ENCODE measurements at places on chromosomes 1 and 21.

DNA sequence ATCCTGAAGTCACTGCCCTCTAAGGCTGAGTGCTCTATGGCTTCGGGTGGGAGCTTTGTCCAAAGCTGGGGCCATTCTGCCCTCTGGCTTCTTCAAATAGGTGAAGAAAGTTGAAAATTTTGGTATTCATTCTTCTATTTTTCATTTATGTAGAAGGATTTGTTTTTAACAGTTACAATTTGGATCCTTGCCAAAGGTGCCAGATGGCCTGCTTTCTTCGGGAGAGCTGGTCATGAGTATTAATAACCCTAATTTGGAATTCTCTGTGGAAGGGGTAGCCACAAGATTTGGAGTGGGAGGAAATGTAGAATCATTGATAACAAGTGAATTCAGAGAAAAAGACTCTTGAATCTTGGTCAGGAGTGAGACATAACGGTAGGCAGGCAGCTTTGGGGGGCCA lies 370.4 kb upstream of the ST6GALNAC5 start:
- DNase-seq, result no peak

DNA sequence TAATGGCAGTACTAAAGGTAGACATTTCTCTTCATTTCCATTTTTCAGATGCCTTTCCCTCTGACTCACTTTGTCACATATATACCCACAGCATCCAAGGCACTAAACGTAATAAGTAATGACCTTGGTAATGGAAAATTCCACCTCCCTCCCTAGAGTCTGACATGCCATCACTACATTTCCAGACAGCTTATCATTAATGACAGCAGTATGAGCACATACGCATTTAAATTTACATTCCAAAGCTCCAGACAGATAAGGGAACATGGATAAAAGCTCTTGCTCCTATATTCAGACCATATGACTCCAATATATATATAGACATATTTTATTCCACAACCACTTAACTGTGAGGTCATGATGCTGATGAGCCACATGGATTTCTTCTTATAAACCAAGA lies 191.7 kb upstream of the GORAB start:
- DNase-seq, result no peak

DNA sequence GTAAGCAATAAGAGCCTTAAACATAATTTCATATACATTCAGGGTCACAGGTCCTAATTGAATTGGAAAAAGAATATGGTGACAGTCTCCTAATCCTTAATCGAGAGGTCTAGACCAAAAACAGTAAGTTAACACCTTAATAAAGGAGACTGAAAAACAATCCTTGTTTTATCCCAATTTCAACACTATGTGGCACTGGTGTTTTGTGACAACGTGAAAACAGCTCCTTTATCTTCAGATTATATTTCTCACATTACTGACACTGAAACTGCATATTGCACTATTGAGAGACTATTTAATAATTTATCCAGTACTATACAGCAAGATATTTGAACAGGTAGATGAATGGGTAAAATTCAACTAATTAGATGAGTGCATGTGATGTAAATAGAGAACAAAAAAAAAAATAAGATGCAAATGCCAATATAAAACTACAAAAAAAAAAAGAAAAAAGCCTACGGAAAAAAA lies 34.1 kb downstream of the TP53BP2 start:
- no peak for DNase-seq

DNA sequence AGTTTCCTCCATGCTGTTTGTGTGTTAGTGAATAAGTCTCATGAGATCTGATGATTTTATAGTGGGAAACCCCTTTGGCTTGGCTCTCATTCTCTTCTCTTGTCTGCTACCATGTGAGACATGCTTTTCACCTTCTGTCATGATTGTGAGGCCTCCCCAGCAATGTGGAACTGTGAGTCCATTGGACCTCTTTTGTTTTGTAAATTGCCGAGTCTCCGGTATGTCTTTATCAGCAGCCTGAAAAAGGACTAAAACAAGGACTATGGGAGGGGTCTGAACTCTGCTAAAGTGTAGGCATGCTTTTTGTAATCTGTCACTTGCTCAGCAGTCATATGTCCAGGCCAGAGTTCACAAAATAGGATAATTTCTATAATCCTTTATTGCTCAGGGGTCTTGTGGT lies 164.0 kb upstream of the SNX7 start:
- DNase-seq, result no peak

DNA sequence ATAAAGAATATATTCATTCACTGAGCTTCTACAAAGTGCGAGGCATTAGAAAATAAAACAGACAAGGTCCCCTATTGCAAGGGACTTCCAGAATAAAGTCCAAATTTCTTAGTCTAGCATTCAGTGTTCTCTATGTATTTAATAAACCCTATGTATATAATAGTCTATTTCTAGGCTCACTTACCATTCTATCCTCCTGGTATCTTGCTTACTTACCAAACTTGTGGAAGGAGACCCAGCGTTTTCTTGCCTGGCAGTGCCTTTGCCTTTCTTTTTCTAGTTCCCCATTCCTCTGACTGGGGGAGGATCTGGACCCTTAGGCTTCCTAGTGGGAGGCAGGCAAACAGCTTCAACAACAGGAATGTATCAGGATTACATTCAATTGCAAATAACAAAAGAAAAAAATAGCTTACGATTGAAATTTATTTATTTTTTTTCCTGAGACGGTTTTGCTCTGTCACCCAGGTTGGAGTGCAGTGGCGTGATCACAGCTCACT lies 690 bp upstream of the RNF19B start:
- DNase-seq, result no peak

DNA sequence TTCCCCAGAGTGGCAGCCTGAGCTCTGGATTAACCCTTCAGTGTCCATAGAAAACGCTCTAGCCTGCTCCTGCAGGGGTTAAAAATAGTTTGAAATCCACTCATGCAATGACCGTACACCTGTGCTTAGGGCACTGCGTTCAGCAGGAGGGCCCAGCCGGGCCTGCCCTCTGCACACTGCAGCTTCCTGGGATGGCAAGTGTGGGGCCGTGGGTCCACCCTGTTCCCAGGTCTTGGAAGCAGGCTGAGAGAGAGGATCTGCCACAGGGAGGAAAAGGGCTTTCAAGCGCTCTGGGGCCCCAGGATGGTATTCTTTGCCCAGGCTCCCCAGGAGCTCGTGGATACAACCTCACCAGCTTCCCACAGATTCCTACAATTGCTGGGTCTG lies 1.5 kb upstream of the S100B start:
- no peak for DNase-seq

GRCh38 chr1:12038356-12039163 lies 19.3 kb downstream of the MIIP start:
- no peak for DNase-seq

DNA sequence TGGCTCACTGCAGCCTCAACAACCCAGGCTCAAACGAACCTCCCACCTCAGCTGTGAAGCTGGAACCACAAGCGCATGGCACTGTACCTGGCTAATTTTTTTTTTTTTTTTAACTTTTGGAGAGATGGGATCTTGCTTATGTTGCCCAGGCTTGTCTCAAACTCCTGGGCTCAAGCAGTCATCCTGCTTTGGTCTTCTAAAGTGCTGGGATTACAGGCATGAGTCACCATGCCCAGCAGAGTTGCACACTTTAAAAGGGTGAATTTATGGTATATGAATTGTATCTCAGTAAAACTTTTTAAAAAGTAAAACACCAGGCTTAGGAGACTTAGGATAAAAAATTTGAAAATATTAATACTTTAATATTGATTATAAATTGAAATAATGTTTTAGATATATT lies 99.1 kb downstream of the CLEC20A start:
- DNase-seq, result no peak

GRCh38 chr1:235910357-235911299 lies 43.9 kb upstream of the LYST start:
- no peak for DNase-seq

DNA sequence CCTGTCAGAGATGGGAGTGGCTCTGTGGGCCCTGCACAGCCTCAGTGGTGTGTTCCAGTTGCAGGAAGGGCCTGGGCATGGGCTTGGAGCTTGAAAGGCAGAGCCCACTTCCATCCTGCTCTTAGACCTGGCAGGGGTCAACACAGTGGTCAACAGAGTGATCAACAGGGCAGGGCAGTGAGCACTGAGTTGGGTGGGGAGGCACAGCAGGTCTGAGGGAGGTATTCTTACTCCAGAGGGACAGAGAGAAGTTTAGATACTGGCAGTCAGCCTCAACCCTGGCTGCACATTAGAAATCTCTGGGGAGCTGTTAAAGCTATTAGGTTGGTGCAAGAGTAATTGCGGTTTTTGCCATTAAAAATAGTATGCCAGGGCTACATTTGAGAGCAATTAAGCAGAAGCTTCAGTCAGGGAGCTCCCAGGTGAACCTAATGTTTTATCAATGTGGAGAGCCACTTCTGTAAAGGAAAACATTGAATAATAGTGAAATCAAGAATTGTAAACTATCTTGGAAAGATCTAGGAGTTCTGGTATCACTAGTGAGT lies 37.7 kb downstream of the SH3BGR start:
- no peak for DNase-seq

- DNase-seq, result no peak
Measured at GRCh38 chr1:180253585-180254495, 23.8 kb downstream of the LHX4 start.

DNA sequence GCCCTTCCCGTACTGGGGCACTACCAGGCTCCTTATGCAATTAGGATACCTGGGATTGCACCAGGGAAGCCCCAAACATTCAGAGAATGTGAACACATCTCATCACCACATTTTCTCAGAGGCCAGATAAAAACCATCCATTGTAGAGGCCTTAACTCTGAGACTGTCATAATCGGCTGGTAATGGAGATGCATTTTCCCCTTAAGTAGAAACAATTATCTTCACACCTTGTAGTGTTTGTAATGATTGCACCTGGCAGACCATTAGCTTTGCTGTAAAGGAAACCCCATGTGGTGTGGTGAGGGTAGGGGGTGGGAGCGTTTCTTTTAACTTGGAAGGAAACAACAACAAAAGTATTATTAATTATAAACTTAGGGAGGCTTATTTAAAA lies 90.0 kb upstream of the TLR5 start:
- no peak for DNase-seq

- no peak for DNase-seq
Measured at GRCh38 chr1:32208891-32209328, at the start of gene DCDC2B. Gene DCDC2B, plus strand, starts transcription at chr1:32209089. Its CDS starts 5 bp downstream, at chr1:32209094.

GRCh38 chr21:23579573-23579972 lies 2027.7 kb downstream of the MRPL39 start:
- no peak for DNase-seq

- no peak for DNase-seq
Measured at GRCh38 chr21:41499920-41500319, 8.0 kb downstream of the TMPRSS2 start.

DNA sequence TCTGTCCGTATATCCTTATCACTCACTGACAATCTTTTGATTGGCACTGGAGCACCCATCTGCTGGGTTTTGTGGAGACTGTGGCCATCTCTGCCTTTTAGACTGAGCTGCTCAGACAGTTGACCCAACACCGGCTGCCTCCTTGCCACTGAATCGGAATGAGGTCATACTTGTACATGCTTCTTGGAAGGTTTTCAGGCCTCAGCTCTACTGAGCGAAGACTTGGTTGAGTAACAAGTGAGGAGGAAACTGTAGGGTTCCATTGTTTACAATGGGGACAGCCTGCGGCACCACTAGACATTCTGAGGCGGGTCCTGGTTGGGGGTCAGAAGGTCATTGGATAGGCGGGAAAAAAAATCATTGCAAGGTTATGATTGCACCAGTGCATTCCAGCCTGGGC lies 320.3 kb downstream of the KIF26B start:
- DNase-seq, result no peak

- DNase-seq, result no peak
Measured at GRCh38 chr1:76938304-76938703, 71.0 kb downstream of the ST6GALNAC5 start.

GRCh38 chr21:45071874-45072737 lies 2.3 kb upstream of the ADARB1 start:
- no peak for DNase-seq

DNA sequence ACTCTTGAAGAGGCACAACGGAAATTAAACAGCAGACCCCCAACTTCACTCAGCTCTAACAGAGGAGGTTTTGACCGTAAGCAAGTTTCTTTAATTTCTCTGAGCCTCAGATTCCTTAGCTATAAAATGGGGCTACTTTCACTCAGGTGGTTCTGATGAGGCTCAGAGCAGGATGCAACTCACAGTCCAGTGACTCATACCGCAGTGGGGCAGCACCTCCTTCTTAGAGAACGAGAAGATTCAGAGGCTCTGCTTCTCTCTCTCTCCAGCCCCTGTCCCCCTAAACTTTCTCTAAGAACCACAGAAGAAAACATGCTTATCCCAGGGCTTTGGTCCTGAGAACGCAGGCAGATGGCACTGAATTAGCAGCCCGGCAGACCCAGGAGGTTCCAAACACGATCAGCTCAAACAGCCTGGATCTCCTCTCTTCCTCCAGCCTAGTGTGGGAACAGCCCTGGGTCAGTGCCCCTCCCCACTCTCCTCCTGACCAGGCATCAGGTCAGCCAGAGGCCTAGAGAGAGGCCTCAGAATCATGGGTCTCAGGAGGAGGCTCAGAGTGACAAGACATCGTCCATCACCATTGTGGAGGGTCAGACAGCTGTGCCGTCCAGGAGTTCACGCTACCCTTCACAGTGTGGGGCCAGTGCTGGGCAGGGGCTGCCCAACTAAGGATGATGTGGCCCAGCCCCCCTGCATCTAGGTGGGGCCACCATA lies 433.0 kb downstream of the PTPRU start:
- no peak for DNase-seq

GRCh38 chr1:206891412-206891811 lies 5.8 kb upstream of the IL24 start:
- no peak for DNase-seq

GRCh38 chr1:51421964-51422363 lies 91.6 kb upstream of the TTC39A start:
- DNase-seq, result no peak

DNA sequence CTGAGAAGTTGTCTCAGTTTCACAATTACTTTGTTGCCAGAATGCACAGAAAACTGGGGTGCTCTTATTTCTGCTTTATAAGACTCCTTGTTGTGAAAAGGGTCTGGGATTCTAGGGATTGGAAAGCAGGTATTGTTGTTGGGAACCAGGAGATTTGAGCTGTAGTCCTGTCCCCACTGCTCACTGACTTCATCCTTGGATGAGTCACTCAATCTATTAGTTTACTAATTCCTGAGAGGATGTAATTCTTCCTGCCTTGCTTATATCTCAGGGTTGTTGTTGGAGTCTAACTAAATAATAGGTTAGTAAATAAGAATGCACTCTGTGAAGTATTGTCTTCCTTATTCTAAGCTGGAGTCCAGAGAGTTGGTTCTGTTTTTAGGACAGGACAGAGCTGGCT lies 172.5 kb upstream of the GALNT2 start:
- no peak for DNase-seq

DNA sequence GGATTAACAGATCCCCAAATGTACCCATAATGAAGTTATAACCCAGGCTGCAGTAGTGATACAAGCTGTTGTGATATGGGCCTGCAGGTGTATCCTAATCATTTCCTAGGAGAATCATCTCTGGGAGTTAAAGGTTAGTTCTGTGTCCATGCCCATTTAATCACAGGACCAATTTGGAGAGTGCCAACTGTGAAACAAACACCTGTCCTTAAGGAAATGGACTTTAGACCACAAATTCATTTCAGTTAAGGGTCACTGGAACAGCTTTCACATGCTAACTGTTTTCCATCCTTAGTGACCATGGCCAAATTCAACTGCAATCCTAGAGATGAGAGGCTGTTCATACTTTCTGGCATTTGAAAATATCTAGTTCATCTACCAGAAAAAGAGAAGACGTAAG lies 160.9 kb downstream of the GPATCH2 start:
- no peak for DNase-seq

All from stimulated activated CD8-positive, alpha-beta memory T cell treated with anti-CD3 and anti-CD28 coated beads, Interleukin-12 subunit alpha, Interleukin-12 subunit beta, amount 100 ng/mL, for 4 hours (primary cell).